ENCODE measurements at places on chromosomes 7 and 10.

- no peak for DNase-seq
Measured at GRCh38 chr7:101586078-101586905, 42.8 kb downstream of the MYL10 start.

GRCh38 chr10:48708144-48708543, 23.5 kb downstream of the WDFY4 start:
- no peak for DNase-seq

DNA sequence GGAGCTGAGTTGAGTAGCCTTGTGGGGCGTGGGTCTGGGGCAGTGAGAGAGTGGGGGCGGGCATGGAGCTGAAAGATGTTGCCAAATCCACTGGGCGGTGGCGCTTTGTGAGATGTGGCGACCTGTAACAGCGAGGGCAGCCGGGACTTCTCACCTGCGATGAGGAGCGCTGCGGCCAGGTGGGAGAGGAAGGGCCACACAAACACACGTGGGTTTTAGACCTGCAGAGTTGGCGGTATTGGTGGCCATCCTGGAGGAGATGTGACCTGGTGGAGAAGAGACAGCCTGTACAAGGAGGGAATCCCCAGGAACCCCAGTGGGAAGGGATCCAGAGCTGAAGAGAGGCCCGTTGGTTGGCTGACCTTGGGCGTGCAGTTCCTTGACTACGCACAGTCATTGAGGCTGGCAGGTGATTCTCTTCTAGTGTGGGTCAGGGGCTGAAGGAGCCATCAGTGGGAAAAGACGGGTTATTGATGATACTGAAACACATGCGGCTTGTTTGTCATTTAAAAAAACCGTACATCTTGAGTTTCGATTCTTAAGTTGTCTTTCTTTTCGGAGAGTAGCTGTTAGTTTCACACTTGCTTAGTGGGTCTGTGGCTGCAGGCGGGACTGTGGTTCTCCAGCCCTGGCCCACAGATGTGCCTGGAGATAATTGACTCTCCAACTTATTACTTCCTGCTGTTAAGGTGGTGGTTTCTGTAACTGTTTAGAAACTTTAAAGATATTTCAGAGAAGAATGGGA, 2.4 kb downstream of the CHST12 start:
- no peak for DNase-seq

GRCh38 chr7:140649556-140650205, 9.1 kb upstream of the DENND2A start:
- DNase-seq, result no peak
